ENCODE measurements at places on chromosomes 1 and 21. TPM values are rescaled to one million over a fixed set of nuclear protein-coding genes. Genes with fewer than 3 reads are reported as not detected.

SYT2 gene
- total RNA-seq: not detected

ESRRG gene
- total RNA-seq: not detected

CTH gene
- total RNA-seq: 13.9 TPM

CCDC185 gene
- not detected for total RNA-seq

- no peak overlapping the region for H3K4me3 ChIP-seq
- H3K27me3 ChIP-seq: no peaks in the 10 kb centered on the region
- peaks cover 29% of the 10 kb centered on the region for H3K4me1 ChIP-seq
- no peak overlapping the region for H3K27ac ChIP-seq
- peaks cover 25% of the 10 kb centered on the region for H3K36me3 ChIP-seq
These were observed 21.3 kb upstream of the PHTF1 start for GRCh38 chr1:113780374-113781146.

- no peaks in the 10 kb centered on the region for H3K4me1 ChIP-seq
- H3K27ac ChIP-seq: no peak overlapping the region
- peaks cover 21% of the 10 kb centered on the region for H3K36me3 ChIP-seq
- no peaks in the 10 kb centered on the region for H3K27me3 ChIP-seq
These were observed 28.7 kb downstream of the F3 start for GRCh38 chr1:94512816-94513215.

DNA sequence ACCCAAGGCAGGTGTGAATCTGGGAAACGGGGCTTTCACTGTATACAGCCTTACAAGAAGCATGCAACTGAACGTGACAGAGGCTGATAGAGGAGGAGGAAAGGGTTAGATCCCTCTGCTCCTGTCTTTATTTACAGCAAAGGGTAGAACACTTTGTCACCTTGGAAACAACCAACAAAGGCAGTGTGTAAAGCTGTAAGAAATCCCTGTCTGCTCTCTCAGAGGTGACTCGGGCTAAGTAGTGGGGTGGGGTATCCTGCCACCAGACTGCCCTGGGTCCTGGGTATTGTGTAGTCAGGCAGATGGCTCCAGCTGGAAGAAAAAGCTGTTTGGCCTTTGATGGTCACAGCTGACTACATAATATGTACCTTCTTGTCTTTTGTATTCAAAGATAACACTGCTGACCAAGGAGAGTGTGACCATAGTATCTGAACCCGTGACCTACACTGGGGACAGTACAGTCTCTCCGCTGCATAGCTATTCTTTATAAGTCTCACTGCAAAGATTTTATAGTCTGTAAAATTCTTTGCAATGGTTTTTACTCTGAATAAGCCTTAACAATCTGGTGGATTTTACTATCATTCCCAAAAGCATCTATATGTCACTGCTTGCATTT lies 22.1 kb upstream of the POU2F1 start:
- H3K4me1 ChIP-seq: peaks cover 19% of the 10 kb centered on the region
- H3K27me3 ChIP-seq: no peaks in the 10 kb centered on the region
- no peaks in the 10 kb centered on the region for H3K36me3 ChIP-seq
- H3K27ac ChIP-seq: no peak overlapping the region

DNA sequence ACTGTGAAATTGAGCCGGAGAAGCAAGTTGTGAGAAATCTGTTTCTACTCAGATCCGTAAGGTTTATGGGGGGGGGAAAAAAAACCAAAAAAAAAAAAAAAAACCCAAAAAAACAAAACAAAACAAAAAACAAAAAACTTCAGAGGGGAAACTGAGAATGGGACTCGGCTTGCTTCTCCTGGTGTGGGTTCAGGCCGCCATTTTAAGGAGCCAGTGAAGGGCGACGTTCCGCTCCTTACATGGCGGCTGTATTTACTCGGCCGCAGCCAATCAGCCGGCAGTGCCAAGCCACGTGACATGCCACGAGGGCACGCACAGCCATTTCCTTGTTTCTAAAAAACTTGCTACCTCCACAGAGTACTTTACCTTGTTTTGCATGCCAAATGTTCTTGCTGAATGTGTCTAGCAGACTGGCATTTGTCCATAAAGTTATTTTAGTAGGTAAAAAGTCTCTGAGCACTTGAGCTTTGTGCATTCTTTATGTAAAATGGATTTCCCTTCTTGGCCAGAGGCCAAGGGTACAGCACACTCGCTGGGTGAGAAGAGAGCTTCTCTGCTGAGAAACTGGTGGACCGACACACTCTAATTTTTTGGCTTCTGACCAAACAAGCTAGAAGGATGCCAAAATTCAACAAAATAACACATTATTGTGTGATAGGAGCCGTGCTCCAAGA lies 101.8 kb downstream of the NFIA start:
- H3K36me3 ChIP-seq: no peaks in the 10 kb centered on the region
- no peaks in the 10 kb centered on the region for H3K27me3 ChIP-seq
- no peaks in the 10 kb centered on the region for H3K4me1 ChIP-seq
- H3K4me3 ChIP-seq: no peak overlapping the region
- DNase-seq: no peak

DNA sequence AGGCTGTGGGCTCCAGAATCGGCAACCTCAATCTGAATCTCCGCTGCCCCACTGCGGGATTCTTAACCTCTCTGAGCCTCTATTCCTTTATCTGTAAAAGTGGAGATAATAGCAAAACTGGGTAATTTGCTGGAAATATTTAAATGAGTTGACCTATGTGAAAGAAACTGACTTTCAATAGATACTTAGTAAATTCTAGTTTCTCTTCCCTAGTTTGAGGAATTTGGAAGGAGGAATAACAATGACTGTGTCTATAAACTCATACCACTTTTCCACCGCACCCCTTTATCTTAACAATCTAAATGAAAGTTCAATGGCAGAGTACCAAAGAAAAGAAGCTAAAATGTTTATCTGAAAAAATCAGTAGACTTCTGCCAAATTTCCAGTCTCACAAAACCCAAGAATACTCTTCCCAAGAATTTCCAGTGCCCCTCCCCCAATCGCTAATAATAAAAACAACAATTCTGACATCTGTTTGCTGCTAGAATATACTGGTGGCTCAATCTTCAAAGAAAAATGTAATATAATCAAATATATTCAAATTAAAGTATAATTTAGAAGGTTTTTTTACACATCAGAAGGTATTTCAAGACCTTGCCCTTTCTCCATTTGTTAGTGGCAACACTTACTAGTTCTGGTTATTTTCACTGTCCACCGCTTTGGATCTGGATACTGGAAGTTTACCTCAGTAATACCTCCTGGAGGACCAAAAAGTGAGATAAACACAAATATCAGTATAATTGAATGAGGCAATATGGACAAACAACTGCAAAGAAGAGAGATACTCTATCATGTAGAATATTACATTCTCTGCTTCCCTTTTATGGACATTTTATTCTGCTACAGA lies 171.2 kb downstream of the LTN1 start:
- peaks cover 3% of the 10 kb centered on the region for H3K36me3 ChIP-seq
- H3K27me3 ChIP-seq: no peaks in the 10 kb centered on the region
- DNase-seq: no peak
- H3K4me1 ChIP-seq: peaks cover 1% of the 10 kb centered on the region

GRCh38 chr1:1428174-1428573 lies 7.1 kb upstream of the ANKRD65 start:
- no peak overlapping the region for H3K4me3 ChIP-seq
- H3K36me3 ChIP-seq: no peaks in the 10 kb centered on the region
- peaks cover under 1% of the 10 kb centered on the region for H3K4me1 ChIP-seq
- H3K27me3 ChIP-seq: peaks cover 55% of the 10 kb centered on the region

- peaks cover 3% of the 10 kb centered on the region for H3K4me1 ChIP-seq
- H3K27ac ChIP-seq: no peak overlapping the region
- H3K27me3 ChIP-seq: peaks cover 38% of the 10 kb centered on the region
- peaks cover 2% of the 10 kb centered on the region for H3K36me3 ChIP-seq
- H3K4me3 ChIP-seq: no peak overlapping the region
These were observed 25.5 kb upstream of the CITED4 start for GRCh38 chr1:40887652-40888051.

DNA sequence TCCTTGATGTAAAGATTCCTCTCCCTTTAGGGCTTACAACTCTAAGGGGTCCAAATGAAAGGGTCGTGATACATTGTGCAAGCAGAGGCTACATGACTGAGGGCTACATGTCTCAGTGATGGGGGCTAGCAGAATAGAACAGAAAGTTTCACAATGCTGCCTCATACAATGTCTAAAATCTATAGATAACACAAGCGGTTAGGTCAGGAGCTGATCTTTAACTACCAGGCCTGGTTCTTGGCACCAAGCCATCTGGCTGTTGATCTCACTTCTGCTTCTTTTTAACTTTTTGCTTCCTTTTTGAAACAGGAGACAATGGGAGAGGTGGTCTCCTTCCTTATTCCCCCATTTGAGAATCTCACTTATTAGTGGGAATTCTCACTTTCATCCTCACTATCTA lies 710.2 kb downstream of the AMY1C start:
- no peak overlapping the region for H3K4me3 ChIP-seq
- no peaks in the 10 kb centered on the region for H3K36me3 ChIP-seq
- no peaks in the 10 kb centered on the region for H3K4me1 ChIP-seq
- no peaks in the 10 kb centered on the region for H3K27me3 ChIP-seq
- no peak overlapping the region for H3K27ac ChIP-seq
- DNase-seq: no peak
